DMS 273 treated with DMSO at 0.1 percent for 48 hours (cell line): ENCODE measurements at places on chromosomes 5 and 9.

- no peak for DNase-seq
Measured at GRCh38 chr5:37208883-37209797, 40.0 kb downstream of the CPLANE1 start.

- DNase-seq: no peak
Measured at GRCh38 chr9:9799287-9799686, 813.5 kb downstream of the PTPRD start.

GRCh38 chr9:94085062-94085639 is 887 bp downstream of the PTPDC1 start:
- DNase-seq: no peak

GRCh38 chr5:154466147-154466546 is 11.9 kb downstream of the HAND1 start:
- no peak for DNase-seq

- DNase-seq: no peak
Measured at GRCh38 chr5:172144291-172144815, 43.7 kb downstream of the STK10 start.

GRCh38 chr5:72476275-72476674 is 30.9 kb downstream of the ZNF366 start:
- no peak for DNase-seq

GRCh38 chr9:792331-793260 is 48.9 kb upstream of the DMRT1 start:
- no peak for DNase-seq

DNA sequence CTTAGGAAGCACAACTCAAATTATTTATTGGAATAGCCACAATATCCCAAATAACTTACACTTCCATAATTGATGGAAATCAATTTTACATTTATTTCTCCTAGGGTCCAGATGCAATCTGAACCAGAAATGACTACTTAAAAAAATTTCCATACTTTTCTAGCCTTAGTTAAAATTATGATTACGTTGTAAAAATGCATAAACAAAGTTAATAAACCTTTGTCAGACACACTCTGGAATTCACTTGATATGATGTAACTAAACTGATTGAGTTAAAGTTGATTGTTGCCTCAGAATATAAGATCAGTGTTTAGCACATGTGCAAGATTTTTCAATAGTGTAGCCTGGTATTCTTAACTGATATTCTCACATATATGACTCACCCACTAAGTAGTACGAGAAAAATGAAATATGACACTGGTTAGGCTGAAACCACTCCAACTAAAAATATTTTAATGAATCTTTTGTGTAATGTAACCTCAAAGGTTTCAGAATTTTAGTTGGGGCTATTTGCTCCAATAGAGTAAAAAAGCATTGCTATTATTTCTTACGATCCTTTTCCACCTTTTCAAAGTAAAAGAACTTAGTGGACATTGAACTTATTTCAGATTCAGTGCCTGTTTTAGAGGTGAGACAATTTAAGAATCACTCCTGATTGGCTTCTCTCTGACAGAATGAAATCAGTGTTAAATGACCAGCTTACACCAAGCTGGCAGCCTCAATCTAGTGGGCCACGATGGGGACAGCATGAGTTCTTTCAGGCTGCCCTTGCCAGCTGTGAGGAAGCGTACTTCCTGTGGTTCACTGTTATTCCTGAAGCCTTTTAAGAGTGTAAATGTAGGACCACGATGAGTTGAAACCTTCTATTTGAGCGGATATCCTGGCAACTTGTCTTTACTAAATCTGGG is 277.2 kb upstream of the CDH9 start:
- no peak for DNase-seq

DNA sequence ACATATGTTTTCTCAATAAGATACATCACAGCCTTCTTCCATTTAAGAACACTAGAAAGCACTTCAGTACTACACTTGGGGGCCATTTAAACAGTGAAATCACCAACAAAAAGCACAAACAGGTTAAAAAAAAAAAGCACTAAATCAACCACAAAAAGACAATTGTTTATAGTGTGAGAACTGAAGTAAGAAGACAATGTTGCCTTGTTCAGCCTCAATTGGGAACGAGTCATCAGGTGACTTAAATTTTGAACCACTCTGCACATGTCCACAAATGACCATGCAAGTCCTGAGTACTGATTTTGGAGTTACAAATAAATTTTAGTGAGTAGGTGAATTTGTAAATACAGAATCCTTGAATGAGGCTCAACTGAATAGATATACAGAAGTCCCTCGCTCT is 37.2 kb upstream of the HNRNPA0 start:
- no peak for DNase-seq

DNA sequence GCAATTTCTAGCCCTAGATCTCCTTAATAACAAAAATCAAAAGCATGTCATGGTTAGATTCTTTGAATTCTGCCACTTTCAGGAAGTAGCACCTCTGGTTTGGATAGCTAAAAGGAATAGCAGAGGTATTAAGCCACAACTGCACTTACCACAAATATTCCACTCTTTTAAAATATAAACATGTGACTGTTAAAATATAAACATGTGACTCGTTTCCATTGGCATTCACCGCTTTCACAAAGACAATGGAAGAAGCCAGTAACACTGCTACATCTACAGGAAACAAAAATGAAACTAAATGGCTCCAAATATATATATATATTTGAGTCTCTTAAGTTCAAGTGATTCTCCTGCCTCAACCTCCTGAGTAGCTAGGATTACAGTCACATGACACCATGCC is 222.9 kb downstream of the ARL15 start:
- no peak for DNase-seq

DNA sequence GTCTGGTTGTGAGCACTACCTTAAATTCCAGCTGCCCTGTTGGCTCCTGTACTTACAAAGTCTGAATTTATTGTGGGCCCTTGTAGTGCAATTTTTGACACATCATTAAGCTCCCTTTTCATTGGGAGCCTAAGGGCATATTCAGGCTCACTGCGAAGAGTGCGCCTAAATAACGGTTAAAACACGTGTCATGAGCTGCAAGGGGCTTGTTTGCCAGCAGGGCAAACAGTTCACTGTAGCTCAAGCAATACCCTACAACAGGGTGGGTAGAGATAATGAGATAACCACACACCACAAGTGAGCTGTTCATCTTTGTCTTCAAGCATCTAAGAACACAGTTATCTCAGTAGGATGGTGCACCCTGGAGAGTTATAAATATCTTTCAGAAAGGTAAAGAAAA is 214.2 kb downstream of the SLF1 start:
- DNase-seq: no peak

GRCh38 chr9:136589766-136590763 is 44.2 kb upstream of the NOTCH1 start:
- DNase-seq: no peak

DNA sequence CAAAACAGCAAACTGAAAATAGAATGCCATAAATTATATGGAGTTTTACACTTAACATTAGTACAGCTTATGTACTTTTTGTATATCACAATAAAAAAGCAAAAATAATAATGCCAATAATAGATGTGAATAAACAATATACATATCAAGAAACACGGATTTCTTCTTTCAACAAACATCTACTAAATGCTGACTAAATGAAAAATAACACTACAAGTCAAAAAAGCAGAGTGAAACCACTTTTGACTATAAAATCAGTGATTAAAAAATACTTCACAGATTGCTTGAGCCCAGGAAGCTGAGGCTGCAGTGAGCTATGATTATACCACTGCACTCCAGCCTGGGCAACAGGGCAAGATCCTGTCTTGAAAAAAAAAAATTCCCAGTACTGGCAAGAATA is 32.2 kb downstream of the FANCC start:
- no peak for DNase-seq
